ENCODE measurements at places on chromosomes 2 and 18. TPM values are rescaled to one million over a fixed set of nuclear protein-coding genes. Genes with fewer than 3 reads are reported as not detected.

ITGA4 gene
- 0.90 TPM for total RNA-seq

C2orf78 gene
- total RNA-seq = not detected

KCNG3 gene
- total RNA-seq = 0.88 TPM

IMPACT gene
- 34.3 TPM for total RNA-seq
